Uterus (tissue), 4 donors: ENCODE measurements at places on chromosomes 5 and 9. TPM values are rescaled to one million over a fixed set of nuclear protein-coding genes. Genes with fewer than 3 reads are reported as not detected.

Gene BASP1
- 26.9 TPM for total RNA-seq

Gene OTP
- not detected for total RNA-seq

Gene DMRT2
- total RNA-seq: not detected

Gene PCDHGA11
- total RNA-seq: 13.2 TPM

Gene WDR41
- total RNA-seq: 138 TPM

Gene CD72
- total RNA-seq: 2.8 TPM

Gene NR2F1-AS1
- total RNA-seq: 11.5 TPM

Gene OR13C3
- not detected for total RNA-seq

Gene LIFR
- 197 TPM for total RNA-seq

Gene ISCA1
- 8.7 TPM for total RNA-seq

DNA sequence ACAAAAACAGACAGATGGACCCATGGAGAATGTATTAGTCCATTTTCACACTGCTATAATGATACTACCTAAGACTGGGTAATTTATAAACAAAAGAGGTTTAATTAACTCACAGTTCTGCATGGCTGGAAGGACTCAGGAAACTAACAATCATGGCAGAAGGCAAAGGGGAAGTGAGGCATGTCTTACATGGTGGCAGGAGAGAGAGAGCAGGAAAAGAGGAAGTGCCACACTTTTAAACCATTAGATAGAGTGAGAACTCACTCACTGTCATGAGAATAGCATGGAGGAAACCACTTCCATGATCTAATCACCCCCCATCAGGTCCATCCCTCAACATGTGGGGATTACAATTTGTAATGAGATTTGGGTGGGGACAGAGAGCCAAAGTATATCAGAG lies 808.9 kb downstream of the CDH12 start:
- DNase-seq: no peak

DNA sequence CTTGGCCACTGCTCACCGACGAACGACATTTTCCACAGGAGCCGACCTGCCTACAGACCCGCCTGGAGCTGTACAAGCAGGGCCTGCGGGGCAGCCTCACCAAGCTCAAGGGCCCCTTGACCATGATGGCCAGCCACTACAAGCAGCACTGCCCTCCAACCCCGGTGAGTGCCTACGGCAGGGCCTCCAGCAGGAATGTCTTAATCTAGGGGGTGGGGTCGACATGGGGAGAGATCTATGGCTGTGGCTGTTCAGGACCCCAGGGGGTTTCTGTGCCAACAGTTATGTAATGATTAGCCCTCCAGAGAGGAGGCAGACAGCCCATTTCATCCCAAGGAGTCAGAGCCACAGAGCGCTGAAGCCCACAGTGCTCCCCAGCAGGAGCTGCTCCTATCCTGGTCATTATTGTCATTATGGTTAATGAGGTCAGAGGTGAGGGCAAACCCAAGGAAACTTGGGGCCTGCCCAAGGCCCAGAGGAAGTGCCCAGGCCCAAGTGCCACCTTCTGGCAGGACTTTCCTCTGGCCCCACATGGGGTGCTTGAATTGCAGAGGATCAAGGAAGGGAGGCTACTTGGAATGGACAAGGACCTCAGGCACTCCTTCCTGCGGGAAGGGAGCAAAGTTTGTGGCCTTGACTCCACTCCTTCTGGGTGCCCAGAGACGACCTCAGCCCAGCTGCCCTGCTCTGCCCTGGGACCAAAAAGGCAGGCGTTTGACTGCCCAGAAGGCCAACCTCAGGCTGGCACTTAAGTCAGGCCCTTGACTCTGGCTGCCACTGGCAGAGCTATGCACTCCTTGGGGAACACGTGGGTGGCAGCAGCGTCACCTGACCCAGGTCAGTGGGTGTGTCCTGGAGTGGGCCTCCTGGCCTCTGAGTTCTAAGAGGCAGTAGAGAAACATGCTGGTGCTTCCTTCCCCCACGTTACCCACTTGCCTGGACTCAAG lies 1.5 kb downstream of the CSF2 start:
- no peak for DNase-seq

GRCh38 chr5:168917947-168918600 lies 338.9 kb upstream of the PANK3 start:
- no peak for DNase-seq

DNA sequence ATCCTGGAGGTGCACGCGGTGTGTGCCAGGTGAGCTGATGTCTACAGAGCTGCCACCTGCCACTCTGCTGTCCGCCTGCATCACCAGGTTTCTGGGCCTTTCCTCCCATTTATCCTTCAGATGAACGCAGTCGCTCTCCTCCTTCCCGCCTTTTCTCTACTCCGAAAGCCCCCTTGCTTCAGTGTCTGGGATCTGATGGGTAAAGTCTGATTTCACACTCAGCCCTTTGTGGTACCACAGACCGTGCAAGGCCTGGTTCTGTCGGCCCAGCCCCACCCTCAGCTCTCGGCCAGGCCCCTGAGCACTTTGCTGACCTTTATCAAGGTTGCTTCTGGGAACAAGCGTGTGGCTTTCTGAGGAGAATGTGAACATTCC lies 32.5 kb downstream of the GLT6D1 start:
- DNase-seq: no peak

DNA sequence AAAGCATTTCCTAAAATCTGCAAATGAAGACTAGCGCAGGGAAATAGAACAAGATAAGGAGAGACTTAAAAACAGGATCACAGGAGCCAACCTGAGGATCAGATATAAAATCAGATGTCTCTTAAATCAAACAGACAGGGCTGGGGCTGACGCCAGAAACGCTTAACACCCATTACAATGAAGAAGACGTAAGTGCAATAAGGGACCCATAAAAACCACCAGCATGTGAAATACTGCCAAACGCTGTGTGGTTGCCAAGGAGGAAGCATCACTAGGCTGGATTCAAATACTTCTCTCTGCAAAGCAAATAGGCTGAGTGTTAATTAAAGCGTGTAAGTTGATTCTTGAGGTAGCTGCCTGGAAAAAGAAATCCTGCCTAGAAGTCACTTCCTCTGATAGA lies 74.4 kb upstream of the ATP10B start:
- DNase-seq: peak; percentile 30

- no peak for DNase-seq
These were observed 55.1 kb downstream of the KIF4B start for GRCh38 chr5:155068616-155069100.

GRCh38 chr9:124595743-124596142 lies 88.5 kb upstream of the NR5A1 start:
- DNase-seq: no peak

DNA sequence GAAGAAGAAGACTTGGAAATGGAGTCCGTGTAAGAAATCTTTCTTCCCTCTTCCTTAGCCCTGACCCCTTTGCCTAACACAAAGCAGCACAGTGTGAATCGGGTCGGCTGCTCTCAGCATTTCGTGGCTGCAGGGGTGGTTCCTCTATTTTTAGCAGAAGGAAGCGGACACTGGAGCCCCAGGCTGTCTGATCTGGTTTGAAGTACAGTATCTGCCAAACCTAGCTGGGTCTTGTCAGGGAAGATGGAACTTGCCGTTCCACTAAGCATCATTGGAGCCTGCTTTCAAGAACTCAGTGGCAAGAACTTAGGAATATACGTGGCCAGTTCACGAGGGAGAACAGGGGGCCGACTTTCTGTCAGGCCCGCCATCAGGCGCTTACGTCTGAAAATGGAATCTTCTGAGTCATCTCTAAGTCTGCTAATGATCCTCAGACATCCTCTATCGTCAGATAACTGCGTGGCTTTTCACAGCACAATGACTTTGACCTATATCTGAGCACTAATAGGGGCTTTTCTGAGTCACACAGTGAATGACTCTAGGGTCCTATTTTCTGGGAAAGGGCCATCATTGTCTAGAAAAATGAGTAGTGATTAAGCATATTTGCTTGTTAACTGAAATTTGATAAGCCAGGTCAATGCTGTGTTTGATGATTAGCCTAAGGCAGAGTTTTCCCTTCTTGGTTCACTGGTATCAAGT lies 43.3 kb upstream of the NCS1 start:
- no peak for DNase-seq

DNA sequence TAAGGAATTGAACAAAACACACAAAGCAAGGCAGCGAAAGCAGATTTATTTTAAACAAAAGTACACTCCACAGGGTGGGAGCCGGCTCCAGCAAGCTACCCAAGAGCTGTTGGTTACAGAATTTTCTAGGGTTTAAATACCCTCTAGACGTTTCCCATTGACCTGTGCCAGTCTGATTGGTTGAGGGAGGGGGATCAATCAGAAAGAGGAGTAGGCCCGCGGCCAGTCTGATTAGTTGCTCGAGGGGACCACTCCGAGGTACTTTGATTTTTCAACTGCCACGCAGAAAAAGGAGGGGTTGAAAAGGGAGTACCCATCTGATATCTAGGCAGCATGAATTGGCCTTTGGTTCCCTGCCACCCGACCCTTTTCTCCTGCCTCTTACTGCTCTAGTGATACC lies 998 bp downstream of the SRP19 start:
- no peak for DNase-seq

DNA sequence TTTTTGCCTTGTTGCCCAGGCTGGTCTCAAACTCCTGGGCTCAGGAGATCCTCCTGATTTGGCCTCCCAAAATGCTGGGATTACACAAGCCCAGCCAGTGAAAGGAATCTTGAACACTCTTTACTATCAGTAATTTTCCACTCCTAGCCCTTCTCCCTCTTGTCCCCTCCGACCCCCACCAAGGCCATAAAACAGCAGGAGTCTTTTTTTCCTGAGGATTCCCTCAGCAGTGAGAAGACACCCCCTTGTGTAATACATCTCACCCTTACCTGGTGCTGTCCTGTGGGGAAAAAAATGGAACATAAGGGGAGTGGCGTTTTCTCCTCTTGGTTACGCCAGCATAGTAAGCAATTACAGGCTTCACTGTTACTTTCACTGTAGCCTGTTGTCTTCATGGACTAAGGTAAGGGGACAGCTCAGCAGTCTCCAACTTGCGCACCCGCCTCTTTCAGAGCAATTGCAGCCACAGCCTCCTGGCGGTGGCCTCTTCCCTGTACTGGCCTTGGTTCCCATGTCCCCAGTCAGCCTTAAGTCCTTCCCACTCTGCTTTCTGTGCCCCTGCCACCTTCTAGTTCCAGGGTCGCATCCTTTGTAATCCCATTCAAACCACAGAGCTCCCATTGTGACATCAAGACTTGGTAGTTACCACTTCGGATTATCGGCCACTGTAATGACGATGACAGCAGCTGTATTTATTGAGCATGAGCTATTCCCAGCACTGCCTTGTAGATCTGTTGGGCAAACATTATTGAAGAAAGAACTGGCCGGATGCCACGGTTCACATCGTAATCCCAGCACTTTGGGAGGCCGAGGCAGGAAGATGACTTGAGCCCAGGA lies 10.0 kb downstream of the NAIF1 start:
- no peak for DNase-seq

- DNase-seq: no peak
These were observed 37.9 kb downstream of the SH3TC2 start for GRCh38 chr5:149024943-149025342.

- no peak for DNase-seq
These were observed 373.4 kb upstream of the CTNND2 start for GRCh38 chr5:12277504-12278192.

GRCh38 chr5:37665889-37666288 lies 174.0 kb downstream of the GDNF start:
- peak; percentile 56 for DNase-seq

DNA sequence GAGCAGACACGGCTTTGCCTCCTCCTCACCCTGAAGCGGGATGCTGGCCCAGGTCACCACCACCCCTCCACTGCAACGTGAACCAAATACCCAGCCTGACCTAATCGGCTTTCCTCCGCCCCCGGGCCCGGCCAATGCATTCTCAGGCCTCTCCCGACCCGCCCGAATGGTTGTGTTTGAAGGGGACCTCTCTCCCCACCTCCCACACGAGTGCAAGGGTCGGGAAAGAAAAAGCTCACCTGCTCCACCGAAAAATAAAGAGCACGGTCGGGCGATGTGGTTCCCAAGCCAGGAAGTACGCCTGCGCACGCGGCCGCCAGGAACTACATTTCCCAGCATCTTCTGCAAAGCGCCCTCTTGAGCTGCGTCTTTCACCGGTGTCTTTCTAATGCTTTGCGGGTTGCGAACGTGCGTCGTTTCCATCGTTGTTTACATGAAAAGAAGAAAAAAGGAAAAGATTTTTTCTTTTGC lies at the start of gene ZNF883:
TSS of gene ZNF883 (minus strand) at position 282 of the 471 bp plus-strand sequence.
- peak; percentile 57 for DNase-seq

- DNase-seq: no peak
These were observed 711.4 kb downstream of the MTRR start for GRCh38 chr5:8580298-8580697.

DNA sequence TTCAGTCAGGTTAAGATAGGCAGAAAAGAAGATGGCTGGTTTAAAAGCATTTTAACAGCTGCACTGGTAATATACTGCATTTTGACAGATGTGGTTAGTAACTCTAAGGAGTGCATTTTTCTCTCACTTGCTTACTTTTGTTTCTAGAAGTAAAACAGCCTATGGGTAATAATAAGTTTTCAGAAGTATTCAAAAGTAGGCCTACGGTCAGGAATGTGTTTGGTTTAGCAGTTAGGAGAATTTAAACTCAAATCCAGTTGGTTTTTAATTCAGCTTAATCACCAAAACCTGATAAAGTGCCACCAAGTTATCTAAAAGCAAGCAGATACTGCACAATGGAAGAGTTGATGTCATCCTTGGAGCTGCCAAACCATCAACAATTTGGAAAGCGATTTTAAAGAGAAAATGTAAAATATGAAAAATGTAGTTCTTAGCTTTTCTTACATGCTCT lies 160.3 kb downstream of the ARSB start:
- DNase-seq: no peak

DNA sequence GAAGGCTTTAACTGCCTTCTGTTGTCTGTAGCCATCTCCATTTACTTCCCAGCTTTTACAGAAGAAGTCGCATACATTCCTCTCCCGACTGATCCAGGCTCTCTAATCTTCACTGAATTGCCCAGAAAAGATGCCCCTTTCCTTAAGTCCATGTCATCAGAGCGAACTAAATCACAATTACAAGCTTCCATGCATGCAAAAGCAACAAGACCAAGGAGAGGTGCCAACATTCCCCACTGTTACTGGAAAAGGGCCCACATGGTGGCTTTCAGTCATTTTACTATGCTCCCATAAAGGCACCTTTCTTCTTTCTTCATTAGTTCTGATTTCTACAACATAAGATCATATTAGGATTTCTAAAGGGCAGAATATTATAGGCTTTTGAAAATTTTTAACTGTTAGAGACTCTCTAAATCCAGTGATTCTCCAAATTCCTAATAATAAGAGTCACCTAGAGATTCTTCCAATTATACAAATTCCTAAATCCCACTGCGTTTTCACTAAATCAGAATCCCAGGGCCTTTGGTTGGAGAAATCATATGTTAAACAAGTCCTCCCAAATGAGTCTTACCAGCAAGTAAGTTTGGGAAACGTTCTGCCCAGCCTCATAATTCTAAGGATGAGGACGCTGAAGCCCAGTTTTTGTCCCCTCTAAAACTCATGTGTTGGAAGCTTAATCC lies 17.0 kb upstream of the ZFR start:
- no peak for DNase-seq
